ENCODE measurements at places on chromosomes 6 and 20.

- no peak for DNase-seq
Observed at GRCh38 chr6:127768223-127768622, 132.6 kb downstream of the THEMIS start.

- no peak for DNase-seq
Observed at GRCh38 chr20:63756648-63756991, 17.0 kb downstream of the SLC2A4RG start.

- DNase-seq: no peak
Observed at GRCh38 chr6:113758826-113759574, 98.1 kb upstream of the MARCKS start.

GRCh38 chr6:167157414-167157813 is 366 bp downstream of the GPR31 start:
- no peak for DNase-seq

DNA sequence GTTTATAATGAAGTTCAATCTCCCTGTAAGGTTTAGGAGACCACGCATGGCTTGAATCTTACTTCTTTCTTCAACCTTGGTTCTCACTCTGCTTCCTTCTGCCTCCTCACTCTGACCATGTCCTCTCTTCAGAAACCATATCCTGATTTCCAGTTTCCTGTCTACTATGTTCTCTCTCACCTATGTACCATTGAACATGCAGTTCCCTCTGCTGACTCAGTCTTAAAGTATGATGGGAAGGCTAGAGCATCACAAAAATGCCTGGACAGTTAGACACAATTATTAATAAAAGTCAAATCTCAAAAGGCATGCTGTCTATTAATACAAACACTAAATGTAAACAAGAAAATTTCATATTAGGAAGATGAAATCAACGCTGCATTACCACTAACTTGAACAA is 151.6 kb downstream of the PRKN start:
- no peak for DNase-seq

DNA sequence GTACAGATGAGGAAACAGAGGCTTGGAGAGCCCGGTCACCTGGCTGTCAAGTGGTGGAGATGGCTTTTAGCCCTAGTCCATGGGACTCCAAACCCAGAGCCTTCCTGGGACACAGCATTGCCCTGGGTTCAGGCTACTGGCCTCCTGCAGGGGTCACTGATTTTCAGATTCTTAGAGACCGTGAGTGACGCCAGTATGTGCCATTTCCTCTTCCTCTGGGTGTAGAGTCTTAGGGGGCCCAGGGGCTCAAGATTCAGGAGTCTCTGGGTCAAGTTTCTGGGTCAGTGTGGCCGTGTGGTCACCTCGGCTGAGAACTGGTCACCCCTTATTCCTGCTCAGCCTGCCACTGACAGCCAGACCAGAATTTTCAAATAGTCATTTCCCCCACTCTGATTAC is 574 bp downstream of the ARHGAP40 start:
- no peak for DNase-seq

DNA sequence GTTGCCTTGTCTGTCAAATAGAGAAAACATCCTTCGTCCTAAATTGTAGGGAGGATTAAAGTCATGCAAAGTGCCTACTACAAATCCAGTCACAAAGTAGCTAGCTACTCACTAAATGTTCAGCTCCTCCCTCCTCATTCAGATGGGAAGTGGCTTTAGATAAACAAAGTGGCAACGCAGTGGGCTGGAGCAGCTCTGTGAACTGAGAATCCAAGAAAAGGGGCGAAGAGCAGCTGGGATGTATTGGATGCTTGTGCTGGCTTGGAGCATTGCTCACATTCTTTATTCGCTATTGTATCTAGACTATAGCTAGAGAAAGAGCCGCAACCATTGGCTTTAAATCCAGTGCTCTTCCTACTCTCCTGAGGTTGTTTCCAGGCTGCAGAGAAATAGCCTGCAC is 10.3 kb downstream of the MOG start:
- DNase-seq: no peak

DNA sequence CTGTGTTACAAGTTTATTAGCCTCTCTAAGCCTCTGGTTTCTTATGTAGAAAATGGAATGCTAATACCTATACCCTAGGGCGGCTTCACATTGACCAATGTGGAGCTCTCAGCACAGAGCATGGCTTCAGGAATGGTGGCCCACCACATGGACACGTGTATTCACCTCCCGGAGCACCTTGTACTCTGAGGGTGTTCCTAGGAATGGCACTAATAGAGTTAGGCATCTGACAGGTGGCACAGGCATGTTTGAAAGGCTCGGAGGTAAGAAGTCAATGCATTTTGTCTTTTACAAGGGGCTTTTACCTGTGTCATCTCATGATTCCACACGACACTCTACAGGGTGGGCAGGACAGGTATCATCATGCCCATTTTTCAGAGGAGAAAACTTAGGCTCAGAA is 5.3 kb upstream of the TGM3 start:
- DNase-seq: no peak

DNA sequence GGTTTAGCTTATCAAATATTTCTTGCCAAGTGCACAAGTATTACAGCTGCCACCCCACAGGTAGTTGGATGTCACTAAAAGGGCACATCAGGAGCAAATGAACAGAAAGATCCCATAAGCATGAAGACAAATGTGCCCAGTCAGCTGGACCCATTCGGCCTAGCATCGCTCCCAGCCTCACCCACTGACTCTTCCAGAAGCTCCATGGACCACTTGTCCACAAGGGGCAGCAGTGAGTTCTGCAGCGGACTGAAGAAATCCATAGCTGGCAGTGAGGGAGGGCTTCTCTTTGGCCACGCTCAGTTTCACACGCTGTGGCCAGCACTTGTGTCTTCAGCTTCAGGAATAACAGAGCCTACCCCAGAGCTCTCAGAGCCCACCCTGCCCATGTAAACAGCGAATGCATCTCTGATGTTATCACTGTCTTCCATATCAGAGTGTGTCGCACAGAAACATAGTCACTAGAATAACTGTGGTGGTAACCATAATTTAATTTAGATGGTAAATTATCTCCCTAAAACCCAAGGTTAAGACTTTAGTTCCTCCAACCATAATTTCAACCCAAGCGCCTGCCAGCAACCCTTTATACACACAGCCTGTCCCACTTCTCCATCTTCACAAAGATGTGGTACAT is 15.8 kb downstream of the CGA start:
- DNase-seq: peak; percentile 21

DNA sequence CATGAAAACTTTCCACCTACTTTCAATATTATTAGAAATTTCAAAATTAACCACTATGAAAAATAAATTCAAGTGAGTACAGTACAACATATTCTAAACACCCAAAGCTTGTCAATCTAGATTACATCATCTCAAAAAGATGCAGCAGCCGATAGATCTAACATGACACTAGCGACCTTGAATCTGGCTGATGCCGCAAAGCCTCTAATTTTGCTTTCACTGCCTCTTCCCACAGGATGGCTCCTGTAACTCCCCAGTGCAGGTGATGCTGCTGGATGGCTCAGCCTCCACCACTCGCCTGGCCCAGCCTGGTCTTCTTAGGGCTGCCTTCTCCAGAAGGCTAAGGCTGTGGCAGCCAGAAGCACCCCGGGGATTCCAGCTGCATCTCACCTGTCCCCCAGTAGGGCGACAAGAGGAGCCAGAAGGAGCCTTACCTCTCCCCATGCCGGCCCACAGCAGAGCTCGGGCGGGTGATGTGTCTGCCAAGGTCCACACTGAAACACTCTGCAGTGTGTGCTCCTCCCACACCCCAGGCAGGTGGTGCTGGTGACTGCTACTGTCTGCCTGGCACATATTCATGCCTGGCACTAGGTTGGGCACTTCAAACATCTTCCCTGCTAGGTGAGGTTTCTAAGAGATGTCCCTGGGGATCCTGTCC is 82.1 kb downstream of the SLC23A2 start:
- peak; percentile 87 for DNase-seq

GRCh38 chr6:73234733-73235132 is 9.4 kb upstream of the KHDC1L start:
- DNase-seq: no peak

- DNase-seq: no peak
Observed at GRCh38 chr6:26121141-26122004, 34.1 kb downstream of the HFE start.

All from NCI-H345 (cell line).